ENCODE measurements at places on chromosomes 4 and X.

DNA sequence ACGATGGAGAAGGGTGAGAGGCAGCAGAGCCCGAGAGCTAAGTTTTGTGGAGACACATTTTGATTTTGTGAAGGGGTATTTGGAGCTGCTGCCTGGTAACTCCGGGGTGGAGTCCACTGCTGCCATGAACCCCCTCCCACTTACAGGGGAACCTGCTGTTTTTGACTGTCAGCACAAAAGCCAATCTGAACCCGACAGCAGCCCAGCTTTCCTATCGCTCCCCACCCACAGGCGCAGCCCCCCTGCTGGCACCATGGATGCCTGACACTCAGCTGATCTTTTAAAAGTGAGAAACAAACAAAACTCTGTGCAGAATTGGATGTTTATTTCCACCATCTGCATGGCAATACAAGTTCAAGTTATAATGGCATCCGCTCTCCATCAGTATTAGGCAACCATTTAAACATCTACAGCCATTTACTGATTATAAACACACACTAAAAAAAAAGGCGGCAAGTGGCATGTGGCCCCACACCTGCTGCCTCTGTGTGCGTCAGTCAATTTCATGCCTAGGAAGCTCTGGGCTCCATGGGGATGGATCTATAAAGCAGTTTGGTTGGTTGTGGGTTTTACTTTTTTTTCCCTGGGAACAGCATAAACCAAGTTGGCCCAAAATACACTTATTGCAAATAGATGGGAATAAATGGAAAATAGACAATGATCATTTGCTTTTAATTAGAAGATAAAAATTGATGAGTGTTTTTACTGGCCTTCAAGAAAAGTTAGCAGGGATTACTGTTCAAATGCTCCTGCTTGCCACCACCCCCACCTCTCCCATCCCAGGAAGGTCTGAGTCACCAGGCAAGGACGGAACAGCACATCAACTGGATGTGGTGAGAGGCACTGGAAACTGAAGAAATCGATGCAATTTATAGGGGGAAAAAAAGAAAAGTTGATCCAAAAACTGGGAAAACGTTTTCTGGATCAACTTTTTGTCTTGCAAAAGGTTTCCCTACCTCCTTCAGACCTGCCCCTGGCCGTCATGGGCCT is 46.0 kb downstream of the SEPSECS start:
- DNase-seq: no peak

- DNase-seq: no peak
These were observed 7.3 kb upstream of the SH3BP2 start for GRCh38 chr4:2785613-2786012.

DNA sequence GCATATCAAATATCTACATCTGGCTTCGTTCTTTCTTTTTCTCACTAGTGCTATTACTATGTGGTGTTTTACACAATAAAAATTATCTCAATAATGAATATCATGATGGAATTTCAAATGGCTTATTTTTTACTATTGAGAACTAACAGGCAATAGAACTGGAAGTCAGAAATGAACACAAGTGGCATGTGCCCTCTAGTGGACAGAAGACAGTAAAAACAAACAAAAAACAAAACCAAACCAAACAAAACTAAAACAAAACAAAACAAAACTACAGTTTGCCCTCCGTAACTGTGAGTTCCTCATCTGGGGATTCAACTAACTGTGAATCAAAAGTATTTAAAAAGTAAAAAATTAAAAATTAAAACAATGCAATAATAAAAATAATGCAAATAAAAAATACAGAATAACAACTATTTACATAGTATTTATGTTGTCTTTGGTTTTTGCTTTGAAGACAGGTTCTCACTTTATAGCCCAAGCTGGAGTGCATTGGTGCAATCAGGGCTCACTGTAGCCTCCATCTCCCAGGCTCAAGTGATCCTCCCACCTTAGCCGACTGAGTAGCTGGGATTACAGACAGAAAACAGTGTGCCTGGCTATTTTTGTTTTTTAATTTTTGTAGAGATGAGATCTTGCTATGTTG is 195.6 kb upstream of the TACR3 start:
- no peak for DNase-seq

GRCh38 chr4:180028682-180029081 is 2214.5 kb upstream of the TENM3 start:
- DNase-seq: no peak

GRCh38 chr4:79134767-79135166 is 191.1 kb downstream of the NAA11 start:
- no peak for DNase-seq

DNA sequence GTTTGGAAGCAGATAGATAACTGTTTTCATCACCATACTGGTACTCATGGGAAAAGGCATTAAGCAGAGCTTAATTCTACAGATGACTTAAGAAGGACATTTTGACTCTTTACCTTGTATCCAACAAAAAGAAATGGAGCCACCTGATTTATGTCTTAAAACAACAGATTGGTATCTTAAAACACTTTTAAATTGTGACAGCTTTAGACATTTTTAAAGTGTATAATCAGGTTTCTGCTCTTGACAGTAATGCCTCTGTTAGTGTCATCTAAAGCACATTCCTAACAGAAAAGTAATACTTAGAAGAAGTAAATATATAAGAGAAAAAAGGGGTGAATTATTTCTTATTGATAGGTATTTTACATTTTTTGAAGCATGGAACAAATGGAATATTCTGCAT is 55.9 kb downstream of the SPATA4 start:
- no peak for DNase-seq

- no peak for DNase-seq
These were observed 145.4 kb upstream of the CPEB2 start for GRCh38 chr4:14856934-14857235.

GRCh38 chr4:83917572-83917971 is 381.7 kb downstream of the GPAT3 start:
- no peak for DNase-seq

DNA sequence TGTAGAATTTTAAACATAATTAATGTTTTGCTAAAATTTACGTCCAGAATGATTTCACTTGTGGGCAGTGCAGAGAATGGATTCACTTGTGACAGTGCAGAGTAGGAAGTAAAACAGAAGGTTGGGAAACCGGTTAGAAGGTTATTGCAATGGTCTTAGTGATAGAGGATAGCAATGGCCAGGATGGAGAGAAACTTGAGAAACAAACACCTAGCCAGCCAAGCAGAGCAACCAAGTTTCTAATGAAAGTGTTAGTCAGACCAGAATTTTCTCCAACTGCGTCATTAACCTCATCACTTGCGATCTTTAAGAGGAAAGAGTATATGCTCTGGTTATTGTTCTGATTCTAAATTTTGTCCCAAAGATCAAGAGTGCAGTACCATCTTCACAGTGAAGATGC is 50.0 kb upstream of the TBC1D9 start:
- no peak for DNase-seq

DNA sequence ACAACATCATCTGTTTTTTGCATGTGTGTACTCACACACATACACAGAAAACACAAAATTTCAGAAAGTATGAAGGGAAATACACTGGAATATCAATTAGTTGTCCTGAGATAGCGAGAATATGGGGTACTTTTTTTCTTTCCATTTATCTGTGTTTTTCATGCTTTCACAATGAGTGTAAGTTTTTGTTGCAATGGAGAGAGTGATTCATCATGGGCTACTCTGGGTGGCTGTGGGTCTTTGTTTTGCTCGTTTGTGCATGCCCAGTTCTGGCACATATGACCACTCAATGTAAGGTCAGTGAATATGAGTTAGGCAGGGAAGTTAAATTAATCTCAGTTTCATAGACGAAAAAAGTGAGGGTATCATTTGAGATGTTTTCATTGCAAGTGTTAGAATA is 26.9 kb downstream of the XK start:
- DNase-seq: no peak

- DNase-seq: no peak
These were observed 259.2 kb downstream of the GPC3 start for GRCh38 chrX:133726211-133726630.

- no peak for DNase-seq
These were observed 181.0 kb downstream of the LDB2 start for GRCh38 chr4:16717266-16717970.

GRCh38 chr4:19492606-19493005 is 759.1 kb upstream of the SLIT2 start:
- no peak for DNase-seq

GRCh38 chr4:2415881-2416563 is 2.4 kb downstream of the ZFYVE28 start:
- no peak for DNase-seq

DNA sequence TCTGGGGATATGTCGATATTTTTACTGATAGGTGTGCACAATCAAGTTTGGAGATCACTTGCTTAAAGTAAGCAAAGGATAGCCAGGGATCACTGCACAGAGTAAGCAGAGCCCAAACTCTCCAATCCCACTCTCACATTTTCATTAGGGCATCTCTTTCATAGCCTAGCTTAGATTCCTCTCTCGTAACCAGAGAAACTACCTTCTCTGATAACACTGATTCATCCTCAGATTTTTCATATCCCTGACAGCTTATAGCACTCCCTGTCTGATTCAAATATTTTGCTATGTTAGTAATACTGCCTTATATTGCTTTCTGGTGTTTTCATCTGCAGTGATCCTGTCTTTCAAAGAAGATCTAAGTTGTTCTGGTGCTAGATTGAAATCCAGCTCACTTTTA is 123.7 kb downstream of the CBLL2 start:
- DNase-seq: no peak

DNA sequence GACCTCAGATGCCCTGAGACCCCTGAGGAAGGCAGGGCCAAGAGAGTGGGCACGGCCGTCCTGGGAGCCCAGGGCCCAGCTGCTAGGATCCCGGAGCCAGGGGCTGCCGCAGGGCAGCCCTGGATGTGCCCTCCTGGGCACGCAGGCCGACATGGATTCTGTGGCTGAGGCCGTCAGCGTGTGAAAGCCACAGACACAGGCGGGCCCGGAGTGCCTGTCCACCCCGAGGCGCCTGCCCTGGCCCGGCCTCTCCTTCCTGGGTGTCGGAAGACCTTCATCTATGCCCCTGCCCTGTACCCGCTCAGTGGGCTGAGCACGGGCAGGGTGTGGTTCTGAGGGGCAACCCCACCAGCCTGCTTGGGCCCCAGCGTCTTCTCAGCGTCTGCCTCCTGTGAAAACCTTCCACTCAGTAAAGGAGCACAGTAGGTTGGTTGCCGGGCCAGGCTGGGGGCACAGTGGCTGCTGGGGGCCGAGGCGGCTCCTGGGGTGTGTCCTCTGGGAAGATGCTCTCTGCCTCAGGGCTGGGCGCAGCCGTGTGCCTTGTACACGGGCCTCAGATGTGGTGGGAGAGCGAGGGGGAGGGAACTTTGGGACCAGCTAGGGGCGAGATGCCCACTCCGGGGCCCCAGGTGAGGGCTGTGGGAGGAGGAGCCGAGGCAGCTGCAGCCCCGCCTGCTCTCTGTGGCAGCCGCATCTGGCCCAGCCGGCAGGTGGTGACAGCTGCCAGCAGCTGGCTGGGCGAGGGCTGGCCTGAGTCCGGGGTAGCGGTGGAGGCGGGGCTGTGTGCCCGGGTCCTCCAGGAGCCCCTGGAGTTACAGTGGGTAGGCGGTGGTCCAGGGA is 20.8 kb downstream of the FGFRL1 start:
- no peak for DNase-seq

- DNase-seq: no peak
These were observed 7.4 kb upstream of the KDR start for GRCh38 chr4:55132775-55133174.

GRCh38 chrX:136909119-136909705 is 28.7 kb upstream of the RBMX start:
- no peak for DNase-seq

GRCh38 chr4:76449362-76449767 is 14.3 kb downstream of the SHROOM3 start:
- DNase-seq: no peak

DNA sequence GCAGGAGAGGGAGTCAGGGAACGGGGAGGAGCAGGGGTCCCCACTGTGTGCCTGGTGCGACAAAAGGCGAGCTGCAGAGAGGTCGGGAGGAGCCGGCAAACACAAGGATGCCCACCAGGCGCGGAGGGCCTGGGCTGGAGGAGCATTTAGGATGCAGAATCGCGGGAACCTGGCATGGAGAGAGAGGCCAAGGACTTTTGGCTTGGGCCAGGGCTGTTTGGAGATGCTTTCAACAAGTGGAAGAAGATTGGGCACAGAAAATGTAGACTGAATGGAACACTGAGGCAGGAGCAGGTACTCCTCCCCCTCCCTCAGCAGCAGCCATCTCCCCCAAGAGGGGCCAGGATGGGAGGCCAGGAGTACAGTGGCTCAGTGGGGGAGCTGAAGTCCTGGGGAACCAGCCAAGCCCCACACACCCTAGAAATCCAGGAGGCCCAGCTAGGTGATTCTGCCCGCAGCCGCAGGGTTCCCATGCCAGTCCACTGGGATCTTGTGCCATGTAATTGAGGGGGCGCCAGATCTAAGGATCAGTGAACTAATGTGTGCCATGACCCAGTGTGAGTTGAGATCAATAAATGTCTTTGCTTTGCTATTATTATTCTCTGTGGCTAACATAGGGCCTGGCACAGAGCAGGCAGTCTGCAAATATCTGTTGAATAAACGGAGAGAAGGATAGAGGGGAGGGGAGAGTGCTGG is 1.1 kb upstream of the ABLIM2 start:
- DNase-seq: no peak

DNA sequence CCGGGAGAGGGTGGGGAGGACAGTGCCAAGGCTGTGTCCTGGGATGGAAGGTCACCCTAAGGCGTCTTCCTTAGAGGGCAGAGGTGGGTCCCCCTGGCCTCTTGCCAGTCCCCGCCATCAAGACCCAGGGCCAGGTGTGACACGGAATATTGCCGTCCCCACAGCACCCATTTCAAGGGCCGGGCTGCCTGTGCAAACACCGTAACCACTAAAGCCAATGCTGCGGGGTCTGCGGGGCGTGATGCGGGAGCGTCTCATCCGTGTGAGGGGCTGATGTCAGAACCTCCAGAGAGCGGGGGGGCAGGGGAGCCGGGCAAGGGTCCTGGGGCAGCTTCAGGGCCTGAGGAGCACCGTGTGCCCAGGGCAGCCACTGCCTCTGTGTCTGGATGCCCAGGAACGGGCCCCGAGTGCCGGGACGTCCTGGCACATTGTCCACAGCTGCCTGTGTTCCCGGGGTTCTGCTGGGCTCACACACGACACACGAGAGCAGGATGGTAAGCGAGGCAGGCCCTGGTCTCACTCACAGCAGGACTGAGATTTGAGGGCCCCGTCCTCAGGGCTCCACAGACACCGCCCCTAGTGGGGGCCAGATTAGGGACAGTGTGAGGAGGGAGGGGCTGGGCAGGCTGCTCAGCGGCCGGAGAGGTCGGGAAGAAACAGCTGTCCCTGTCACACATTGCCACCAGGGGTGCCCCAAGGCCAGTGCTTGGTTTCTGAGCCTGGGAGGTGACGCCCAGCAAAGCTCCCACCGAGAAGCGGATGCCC is 29.2 kb downstream of the NKX1-1 start:
- no peak for DNase-seq

GRCh38 chrX:110853610-110854009 is 58.0 kb upstream of the CHRDL1 start:
- no peak for DNase-seq

- no peak for DNase-seq
These were observed 13.5 kb downstream of the PRKX start for GRCh38 chrX:3699821-3700381.

GRCh38 chrX:68846536-68846935 is 17.7 kb downstream of the EFNB1 start:
- no peak for DNase-seq

Data from cerebellar nuclear complex (tissue), 1 donor.